Airway epithelial cell (primary cell): ENCODE measurements at places on chromosomes 7 and 10. TPM values are rescaled to one million over a fixed set of nuclear protein-coding genes. Genes with fewer than 3 reads are reported as not detected.

CYTH3 gene
- 12.3 and 15.4 TPM in 2 replicates for total RNA-seq

PNLIP gene
- not detected in 2 replicates for total RNA-seq

GRID2IP gene
- 0.21 and 0.70 TPM in 2 replicates for total RNA-seq

NKX1-2 gene
- 3.3 and 4.0 TPM in 2 replicates for total RNA-seq

INMT gene
- 0.28 and 0.42 TPM in 2 replicates for total RNA-seq

MMP21 gene
- not detected in 2 replicates for total RNA-seq

HTR5A gene
- total RNA-seq, result not detected in 2 replicates

CDNF gene
- total RNA-seq, result 0.21 TPM in 1 of 2 replicates, not detected in the other

MSMB gene
- 0.84 and 2.0 TPM in 2 replicates for total RNA-seq

CCL26 gene
- total RNA-seq, result not detected in 2 replicates

GALNT17 gene
- not detected in 2 replicates for total RNA-seq

NSUN6 gene
- total RNA-seq, result 5.7 and 6.2 TPM in 2 replicates

KIF5B gene
- total RNA-seq, result 91.7 and 107 TPM in 2 replicates

MYL7 gene
- 0.51 TPM in 1 of 2 replicates, not detected in the other for total RNA-seq
